Right ventricle myocardium superior (tissue), 1 donor: ENCODE measurements at places on chromosomes 16 and 17. TPM values are rescaled to one million over a fixed set of nuclear protein-coding genes. Genes with fewer than 3 reads are reported as not detected.

- DNase-seq, result no peak
Observed at GRCh38 chr16:10694830-10695229, at the start of gene TEKT5. TSS of gene TEKT5 (minus strand) at chr16:10694930. CDS start at chr16:10694873, 57 bp downstream.

GRCh38 chr17:14559264-14560119 is 258.6 kb downstream of the HS3ST3B1 start:
- DNase-seq, result no peak

- DNase-seq, result no peak
Observed at GRCh38 chr17:79952901-79953300, 82.8 kb downstream of the TBC1D16 start.

GRCh38 chr16:2210009-2210332 is 692 bp downstream of the BRICD5 start:
- DNase-seq, result no peak

- no peak for DNase-seq
Observed at GRCh38 chr16:50570354-50570753, 22.2 kb downstream of the NKD1 start.

The WSCD1 gene
- 11.2 TPM for total RNA-seq
